ENCODE measurements at places on chromosomes 1 and 21.

DNA sequence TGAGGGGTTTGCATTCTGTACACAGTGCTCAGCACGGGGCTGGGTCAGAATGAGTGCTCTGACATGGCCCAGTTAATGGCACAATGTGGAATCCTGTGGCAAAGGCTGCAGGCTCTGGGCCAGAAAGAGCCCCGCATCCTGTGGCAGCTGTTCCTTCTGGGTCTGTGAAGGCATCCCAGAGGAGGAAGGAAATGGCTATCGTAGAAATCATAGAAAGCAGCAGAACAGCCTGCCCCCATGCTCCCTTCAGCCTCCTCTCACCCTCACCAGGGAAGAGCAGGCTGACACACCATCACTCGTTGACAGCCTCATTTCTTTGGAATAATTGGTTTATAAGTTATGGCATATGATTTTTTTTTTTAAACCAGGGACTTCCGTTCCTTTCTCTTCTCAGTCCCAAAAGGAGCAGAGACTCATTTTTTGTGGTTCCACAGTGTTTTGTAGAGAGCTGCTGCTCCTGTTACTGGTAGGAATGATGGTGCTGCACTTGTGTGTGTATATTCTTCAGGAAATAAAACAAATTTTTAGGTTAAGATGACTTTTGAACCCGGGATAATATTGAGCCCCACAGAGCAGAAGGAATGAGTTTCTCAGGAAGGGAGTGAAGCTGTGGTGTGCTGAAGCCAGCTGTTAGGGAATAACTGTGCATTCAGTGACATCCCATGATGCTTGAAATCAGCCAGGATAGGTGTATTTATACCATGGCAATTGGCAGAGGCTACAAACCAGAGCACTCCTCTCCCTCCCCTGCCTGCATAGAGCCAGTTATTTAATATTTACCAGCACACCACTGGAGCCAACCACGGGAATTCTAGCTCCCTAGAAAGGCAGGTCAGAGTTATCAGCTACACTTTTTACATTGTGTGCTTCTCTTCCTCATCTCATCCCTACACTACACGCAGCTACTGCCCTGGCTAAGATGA, 32.0 kb downstream of the PLXNA2 start:
- DNase-seq = no peak

DNA sequence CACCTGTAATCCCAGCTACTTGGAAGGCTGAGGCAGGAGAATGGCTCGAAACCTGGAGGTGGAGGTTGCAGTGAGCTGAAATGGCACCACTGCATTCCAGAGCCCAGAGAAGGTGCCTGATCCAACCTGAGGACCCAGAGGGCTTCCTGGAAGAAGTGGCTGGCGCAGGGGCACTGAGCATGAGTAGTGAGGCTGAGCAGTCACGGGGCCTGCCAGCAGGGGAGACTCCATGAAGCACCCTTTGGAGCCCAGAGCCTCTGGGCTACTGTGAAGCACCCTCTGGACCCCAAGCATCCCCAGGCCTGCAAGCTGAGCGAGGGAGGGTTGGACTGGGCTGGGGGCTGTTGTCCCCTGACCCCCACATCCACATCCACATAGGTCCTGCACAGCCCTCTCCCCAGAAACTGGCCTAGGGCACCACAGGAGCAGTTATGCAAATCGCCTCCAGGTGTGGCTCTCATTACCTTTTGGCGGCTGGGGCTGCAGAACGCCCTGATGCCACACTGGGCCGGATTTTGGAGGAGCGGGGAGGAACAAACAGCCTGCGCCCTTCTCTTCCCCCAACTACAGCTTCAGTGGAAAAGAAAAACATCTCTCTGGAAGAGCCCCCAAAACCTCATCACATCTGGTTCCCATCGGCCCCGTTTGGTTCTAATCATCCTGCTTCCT, 78.2 kb upstream of the TARDBP start:
- no peak for DNase-seq

GRCh38 chr1:11248169-11248568, 14.2 kb downstream of the MTOR start:
- DNase-seq = no peak

GRCh38 chr1:244614879-244615278, 38.0 kb upstream of the DESI2 start:
- no peak for DNase-seq

- DNase-seq = no peak
Measured at GRCh38 chr1:54556110-54556509, 8.1 kb downstream of the ACOT11 start.

DNA sequence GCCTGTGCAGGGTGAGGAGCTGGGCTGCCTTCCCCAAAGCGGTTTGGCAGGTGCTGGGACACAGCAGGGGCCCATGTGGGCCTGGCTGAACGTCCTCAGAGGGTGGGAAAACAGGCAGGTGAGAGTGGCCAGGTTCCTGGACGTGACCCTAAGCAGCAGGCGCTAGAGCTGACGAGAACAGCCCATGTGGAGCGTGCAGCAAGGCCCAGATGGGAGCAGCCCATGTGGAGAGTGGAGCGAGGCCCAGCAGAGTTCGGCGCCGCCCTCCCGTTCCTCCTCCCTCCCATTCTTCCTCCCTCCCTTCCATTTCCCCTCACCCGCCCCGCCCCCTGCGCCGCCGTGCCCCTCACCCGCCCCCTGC, 314.4 kb upstream of the VAMP3 start:
- DNase-seq = no peak

DNA sequence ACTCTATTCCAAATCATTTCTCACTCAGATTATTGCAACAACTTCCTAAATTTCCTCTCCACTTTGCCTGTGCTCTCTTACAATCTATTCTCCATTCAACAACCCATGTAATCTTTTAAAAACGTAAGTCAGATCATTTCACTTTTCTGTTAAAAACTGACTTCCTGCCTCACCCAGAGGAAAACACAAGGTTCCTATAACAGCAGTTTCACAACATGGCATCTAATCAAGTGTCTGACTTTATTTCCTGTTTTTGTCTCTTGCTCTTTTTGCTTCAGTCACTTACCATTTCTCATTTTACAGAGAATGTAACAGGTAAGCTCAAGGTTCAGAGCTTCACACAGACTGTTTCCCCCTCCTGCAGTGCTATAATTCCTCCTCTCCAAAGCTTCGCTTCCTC, 560.7 kb downstream of the LRRIQ3 start:
- DNase-seq = no peak

GRCh38 chr1:56070601-56071000, 508.8 kb downstream of the PLPP3 start:
- DNase-seq = no peak

DNA sequence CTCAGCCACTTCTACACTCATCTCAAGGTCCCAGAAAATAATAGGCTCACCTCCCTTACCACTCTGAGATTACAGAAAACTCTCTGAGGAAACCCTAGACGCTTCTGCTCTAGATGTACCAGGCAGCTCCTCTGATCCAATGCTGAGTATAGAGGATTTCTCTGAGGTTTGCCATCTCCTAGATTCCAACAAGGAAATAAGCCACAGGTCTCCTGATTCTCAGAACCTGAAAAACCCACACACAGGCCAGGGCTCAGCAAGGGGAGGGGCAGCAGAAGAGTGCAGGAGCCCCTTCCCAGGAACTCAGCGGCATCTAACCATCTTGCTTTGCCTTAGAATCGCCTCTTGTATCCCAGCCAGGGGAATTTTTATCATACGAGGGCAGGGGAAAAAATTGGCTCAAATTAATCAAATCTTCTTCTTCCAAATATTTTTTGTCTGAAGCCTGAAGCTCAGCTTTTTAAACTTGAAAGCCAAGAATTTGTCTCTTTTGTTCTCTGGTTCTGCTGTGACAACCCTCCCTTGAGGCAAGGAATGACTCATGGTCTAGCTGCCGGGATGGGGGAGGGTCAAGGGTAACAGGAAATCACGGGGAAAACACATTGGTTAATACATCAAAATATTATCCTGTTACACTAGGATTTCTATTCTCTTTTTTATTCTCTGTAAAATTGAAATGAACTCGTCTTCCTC, 30.8 kb downstream of the GORAB start:
- DNase-seq = no peak

- DNase-seq = no peak
Measured at GRCh38 chr21:38269576-38269936, 12.8 kb downstream of the KCNJ15 start.

- DNase-seq = no peak
Measured at GRCh38 chr1:8104278-8105236, 78.4 kb upstream of the ERRFI1 start.

DNA sequence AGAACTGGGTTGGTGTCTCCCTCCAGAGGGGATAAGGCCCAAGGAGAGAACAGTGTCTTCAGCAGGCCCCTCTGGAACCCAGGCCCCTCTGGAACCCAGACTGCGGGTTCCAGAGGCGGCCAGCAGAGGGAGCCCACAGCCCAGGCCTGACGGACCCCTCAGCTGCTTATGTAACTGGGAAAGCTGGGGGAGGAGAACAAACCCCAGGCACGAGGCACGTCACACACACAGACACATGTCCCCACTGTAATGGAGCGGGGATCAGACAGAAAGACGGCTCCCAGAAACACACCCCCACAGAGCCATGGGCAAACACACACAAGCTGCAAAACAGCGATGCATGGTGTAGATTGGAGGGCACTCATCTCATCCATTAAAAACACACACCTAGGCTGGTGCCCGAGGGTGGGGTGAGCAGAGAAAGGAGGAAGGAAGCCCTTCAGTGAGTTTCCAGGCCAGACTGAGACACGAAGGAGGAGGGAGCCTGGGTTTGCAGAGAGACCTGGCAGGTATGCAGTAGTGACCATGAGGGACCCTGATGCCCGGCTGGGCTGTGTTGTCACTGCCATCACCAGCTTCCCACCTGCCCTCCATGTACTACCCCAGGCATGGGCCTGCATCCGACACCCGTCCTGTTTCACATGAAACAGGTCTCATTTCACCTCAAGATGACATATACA, 2.8 kb upstream of the IGSF8 start:
- DNase-seq = peak; percentile 65

DNA sequence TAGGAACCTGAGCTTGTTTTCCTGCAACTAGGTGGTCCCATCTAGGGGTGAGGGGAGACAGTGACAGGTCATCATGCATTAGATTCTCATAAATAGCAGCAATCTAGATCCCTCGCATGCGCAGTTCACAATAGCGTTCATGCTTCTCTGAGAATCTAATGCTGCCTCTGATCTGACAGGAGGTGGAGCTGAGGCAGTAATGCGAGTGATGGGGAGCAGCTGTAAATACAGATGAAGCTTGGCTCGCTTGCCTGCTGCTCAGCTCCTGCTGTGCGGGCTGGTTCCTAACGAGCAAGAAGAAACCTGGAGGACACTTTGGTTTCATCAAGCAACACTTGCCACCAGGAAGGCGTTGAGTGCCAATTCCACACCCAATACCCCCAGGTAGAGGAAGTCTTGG, 95.1 kb upstream of the OLIG2 start:
- DNase-seq = no peak

- DNase-seq = no peak
Measured at GRCh38 chr1:21257431-21258135, 32.7 kb downstream of the ECE1 start.

All from T-helper 2 cell (primary cell).